Activated T-cell treated with anti-CD3 and anti-CD28 coated beads, Interleukin-2, amount 50 U/mL, for 1 hour (primary cell): ENCODE measurements at places on chromosomes 7 and 10.

DNA sequence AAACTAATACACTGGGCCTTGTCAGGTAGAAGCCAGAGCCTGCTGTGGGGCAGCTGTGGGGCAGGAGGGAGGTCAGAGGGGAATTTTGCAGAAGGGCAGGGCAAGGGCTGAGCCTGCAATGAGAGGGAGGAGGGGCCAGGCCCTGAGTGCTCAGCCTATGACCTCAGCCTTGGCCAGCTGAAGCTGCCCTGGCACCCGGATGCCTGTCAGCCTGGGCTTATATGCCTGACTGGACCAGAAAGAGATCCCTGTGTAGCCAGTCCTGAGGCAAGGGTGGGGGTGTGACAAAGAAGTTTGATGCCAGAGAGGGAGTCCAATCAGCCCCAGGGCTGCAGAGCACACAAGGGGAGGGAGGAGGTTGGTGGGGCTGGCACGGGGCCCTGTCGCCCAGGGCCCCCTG, 22.3 kb upstream of the PRRT4 start:
- no peak for DNase-seq

- DNase-seq: no peak
These were observed 383.0 kb downstream of the HPSE2 start for GRCh38 chr10:98852686-98853085.

DNA sequence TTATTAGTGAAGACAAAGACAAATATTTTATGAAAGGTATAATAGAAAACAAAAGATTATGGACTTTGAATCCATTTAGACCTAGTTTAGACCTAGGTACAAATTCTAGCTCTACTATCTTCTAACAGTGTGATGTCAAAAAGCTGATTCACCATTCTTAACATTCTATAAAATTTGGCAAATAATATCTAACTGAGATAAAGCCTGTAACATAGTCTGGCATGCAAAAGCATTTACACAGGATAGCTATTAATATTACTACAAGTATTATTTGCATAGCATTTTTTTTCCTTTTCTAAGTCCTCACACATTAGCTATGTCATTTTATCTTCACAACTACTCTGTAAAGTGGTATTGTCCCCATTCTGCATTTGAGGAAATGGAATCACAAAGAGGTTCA, 179.6 kb upstream of the LRRTM3 start:
- no peak for DNase-seq

DNA sequence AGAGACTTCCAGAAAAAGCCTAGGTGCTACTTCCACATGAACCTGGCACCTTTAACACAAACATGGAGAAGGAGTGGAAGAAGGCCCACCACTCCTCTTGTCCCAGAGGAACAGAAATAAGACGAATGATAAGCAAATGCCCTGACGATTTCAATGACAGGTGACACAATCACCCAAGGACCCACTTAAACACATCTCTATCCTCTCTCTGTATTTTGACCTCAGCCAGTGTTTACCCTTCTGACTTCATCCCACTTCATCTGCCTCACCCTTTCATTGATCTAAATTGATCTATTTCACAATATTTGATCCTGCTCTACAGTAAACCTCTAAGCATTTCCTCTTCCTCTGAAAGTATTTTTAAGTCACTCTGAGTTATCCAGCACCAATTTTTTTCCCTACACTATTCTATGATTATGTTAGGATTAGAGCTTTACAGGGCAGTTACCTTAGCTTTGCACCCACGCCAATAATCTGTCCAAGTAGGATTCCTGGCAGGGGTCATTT, 9.1 kb downstream of the GOT1 start:
- no peak for DNase-seq

- no peak for DNase-seq
These were observed 379.7 kb downstream of the RPS24 start for GRCh38 chr10:78413076-78414055.

DNA sequence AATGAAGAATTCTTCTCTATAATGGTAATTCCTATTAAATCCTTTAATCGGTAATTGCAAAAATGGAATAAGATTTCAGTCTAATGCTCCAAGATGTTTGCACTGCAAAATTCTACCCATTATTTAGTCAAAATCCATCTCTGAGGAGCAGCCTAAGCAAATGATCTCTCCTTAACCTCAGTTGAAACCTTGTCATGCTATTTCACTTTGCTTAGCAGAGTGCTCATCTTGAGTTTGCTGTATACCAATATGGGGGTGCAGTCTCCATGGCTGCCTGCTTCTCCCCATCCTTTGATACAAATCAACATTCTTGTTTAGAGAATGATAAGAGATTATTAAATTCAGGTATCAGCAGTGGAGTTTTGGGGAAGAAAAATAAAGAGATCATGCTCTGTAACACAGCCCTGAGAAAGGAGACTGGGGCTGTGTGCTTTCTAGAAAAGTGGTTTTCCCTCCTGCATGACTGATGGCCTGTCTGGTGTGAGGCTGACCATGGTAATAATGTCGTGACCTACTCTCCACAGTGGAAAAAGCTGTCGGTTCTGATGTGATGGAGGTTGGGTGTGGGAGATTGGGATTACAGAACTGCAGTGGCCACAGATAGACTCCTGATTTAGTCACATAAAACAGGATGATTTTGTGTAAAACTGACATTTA, 982.1 kb downstream of the NRG3 start:
- no peak for DNase-seq
